Stimulated activated CD8-positive, alpha-beta memory T cell treated with anti-CD3 and anti-CD28 coated beads, Interleukin-12 subunit alpha, Interleukin-12 subunit beta, amount 100 ng/mL, for 1 hour (primary cell): ENCODE measurements at places on chromosomes 6 and 20.

DNA sequence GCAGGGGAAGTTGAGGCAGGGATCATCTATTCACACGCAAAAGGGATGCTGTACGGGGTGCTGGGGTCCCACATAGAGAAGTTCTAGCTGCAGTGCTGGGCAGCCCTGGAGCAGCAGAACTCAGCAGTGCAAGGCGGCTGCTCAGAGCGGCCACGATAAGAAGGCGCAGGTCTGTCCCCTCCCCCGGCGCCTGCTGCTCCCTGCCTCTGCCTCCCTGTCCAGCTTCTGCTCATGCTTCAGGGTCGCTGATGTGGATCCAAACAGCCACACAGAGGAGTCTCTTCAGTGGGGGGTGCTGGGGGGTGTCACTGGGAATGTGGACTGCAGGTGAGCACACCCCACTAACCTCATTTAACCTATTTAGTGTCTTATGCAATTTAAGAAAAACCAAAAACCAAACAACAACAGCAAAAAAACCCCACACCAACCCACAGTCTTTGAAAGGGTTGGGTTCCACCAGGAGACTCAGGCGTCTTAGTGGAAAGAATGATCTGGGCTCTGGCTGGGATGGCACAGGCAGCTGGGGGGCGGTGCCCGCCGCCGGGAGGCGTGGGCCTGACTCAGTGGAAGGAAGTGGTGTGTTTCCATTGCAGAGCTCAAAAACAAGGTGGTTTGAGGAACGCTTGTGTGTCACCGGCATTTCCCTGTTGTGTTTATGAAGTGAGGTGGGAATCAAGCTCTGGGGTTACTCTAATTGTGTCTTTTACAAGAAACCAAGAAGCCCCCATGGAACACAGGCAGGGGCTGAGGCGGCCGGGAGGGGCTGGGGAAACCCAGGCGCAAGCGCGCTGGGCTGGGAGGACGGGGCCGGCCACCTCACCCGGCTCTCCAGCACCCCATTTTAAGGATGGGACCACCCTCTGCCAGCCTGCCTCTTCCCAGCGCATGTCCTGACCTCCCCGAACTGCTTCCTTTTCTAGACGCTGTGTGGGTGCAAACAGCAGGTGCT, 55.1 kb downstream of the IRF4 start:
- peak; percentile 83 for DNase-seq

DNA sequence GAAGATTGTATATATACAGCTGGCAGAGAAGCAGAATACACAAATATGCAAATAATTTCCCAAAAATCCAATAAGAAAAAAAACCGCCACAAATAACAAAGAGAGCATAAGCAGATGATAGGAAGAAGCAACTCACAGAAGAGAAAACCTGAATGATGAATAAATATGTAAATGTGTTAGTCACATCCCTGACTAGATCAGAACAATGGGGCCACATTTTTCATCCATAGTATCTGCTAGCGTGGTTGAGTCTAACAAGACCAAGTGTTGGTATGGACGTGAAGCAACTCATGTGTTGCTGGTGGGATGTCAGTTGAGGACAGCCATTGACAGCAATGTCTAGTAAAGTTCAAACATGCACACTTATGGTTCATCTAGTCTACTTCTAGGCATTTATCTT, 3.9 kb upstream of the SLC22A3 start:
- no peak for DNase-seq

DNA sequence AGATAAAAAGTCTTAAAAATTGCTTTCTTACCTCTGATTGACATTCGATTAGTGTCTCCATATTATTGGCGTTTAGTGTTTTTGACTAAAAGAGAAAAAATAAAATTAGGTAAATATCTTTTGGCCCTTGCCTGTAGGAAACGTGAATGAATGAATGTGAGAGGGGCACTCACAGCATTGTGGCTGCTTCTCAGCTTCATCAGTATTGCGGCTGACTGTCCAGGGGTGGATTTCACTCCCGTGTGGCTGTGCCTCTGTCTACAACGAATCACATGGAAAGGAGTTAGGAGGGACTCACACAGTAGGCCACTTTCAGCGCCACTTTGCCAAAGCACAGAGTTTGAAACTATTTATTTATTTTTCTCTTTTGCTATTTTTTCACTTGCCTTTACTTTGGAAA, 844 bp downstream of the TAGAP start:
- DNase-seq: no peak

DNA sequence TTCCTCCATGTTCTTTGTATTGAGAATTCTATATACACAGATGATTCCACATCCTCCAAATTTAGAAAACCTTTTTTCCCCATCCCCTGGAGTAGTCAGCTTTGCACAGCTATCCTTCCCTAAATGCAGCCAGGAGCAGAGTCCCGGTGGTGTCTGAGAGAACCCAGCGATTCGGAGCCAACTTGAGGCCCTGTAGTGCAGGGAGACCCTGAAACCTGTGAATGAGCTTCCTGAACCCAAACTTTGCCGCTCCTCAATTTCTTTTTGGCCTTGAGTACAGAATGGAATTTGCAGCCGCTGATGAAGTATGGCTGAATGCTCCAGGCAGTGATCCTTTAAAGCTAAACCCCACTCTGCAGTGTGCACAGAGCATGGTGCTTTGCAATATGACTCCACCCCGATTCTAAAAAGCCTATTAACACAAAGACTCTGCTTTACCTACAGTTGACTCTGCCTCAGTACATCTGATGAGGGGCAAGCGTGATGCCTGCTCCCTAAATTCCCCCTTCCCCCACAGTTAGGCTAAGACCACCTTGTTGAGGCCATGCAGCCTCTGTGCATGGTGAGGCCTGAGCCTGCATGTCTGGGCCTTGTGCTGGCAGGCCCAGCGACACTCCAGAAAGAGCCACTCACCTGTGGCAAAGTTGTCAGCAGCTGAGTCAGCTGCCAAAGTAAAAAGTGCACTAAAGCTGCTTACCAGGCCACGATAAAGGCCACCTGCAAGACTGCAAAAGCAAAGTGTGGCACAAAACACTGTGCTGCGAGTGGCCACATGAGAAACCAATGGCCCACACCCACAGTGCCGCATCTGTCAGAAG, 82.1 kb downstream of the PLEKHG1 start:
- no peak for DNase-seq

DNA sequence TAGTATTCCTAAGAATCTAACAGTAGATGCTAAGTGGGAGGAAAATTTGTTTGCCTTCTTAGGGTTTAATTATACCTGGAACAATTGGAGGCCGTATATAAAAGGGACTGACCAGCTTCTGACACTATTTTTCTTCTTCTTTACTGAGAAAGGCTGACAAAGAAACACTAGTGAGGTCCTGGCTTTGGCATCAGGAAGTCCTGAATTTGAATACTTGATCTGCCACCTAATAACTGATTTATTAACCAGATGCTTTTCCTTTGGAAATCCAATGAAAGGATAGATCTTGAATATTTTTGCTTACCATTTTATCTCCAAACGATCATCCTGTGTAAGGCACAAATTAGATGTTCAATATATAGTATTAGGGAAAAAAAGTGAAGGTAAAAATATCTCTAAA, 382.5 kb downstream of the CENPW start:
- DNase-seq: no peak

DNA sequence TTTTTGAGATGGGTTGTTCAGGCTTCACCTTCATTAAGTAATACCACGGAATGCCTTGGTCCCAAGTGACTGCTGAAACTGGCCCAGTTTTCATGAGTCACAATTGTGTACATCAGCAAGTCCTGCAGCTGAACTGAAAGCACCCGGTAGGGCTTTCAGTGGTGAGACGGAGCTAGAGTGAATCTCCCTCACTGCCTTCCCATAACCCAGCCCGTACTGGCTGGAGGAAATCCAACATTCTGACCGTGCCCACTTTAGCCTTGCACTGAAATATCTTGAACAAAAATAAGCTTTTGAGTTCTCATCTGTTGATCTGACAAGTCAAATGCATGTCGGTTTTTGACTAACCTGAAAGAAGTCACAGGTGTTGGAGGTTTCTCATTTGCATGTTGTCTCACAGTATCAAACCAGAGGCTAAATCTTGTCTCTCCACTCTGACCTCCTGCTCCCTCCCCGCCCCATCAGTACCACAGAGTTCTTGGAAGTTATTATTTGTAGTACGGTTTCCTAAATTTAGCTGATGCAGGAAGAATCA, 35.9 kb downstream of the DUSP22 start:
- DNase-seq: no peak

GRCh38 chr6:105533301-105533700, 130.4 kb upstream of the PREP start:
- DNase-seq: no peak

DNA sequence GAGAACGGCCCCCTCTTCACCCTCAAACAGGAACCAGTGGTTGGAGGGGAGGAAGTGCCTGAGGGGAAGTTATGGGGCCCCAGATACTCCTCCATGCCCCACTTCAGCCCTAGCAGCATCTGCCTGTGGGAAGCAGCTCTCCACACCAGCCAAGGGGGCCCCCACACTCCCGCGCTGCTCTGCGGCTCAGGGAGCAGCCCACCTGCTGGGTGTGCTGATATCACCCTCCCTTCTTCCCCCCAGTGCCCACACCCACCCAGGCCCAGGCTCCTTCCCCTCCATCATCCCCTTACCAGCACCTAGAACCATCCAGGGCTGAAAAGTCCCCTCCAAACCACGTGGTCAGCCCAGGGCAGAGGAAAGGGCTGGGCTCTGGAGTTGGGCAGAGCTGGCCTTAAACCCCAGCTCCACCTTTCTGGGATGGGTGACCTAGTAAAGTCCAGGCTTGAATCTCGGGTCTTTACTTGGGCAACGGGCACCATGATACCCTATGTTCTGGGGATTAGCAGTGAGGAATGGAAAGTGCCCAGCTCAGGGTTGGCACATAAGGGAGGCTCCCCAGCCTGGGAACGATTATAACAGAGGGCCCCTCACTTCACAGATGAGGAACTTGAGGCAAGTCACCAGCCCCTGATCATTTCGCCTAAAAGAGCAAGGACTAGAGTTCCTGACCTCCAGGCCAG, 663 bp downstream of the LST1 start:
- no peak for DNase-seq

DNA sequence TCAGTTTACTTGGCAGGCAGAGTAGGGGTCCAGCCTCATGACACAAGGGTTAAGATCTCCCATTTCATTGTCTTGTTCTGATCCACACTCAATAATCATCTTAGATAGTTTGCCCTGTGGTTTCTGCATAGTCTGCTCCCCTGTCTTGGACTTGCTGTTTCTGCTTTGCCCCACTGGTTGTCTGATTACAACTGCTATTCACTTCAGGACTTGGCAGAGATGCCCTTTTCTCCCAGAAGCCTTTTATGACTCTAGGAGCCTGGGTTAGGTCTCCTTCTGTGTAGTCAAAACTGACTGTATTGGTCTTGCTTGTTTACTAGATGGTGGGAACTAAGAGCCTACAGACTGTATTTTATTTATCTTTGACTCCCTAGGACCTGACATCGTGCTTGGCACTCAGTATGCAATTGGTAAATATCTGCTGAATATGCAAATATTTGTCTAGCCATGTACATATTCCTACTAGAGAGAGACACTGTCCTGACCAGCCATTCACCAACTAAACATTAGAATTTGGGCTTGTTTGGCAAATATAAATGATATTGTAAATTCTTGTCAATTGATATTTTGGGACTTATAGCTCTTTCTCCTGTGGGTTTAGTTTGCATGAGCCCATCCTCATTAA, 165.9 kb upstream of the KCNK16 start:
- no peak for DNase-seq

GRCh38 chr6:87661016-87661415, 41.0 kb downstream of the AKIRIN2 start:
- DNase-seq: no peak

GRCh38 chr6:72406517-72406916, 215.3 kb upstream of the KCNQ5 start:
- no peak for DNase-seq

GRCh38 chr6:158344534-158344933, 32.3 kb downstream of the TULP4 start:
- no peak for DNase-seq

- DNase-seq: peak; percentile 50
Measured at GRCh38 chr6:2764610-2765165, 505 bp upstream of the WRNIP1 start.

- no peak for DNase-seq
Measured at GRCh38 chr20:46568570-46569129, 18.2 kb upstream of the OCSTAMP start.

DNA sequence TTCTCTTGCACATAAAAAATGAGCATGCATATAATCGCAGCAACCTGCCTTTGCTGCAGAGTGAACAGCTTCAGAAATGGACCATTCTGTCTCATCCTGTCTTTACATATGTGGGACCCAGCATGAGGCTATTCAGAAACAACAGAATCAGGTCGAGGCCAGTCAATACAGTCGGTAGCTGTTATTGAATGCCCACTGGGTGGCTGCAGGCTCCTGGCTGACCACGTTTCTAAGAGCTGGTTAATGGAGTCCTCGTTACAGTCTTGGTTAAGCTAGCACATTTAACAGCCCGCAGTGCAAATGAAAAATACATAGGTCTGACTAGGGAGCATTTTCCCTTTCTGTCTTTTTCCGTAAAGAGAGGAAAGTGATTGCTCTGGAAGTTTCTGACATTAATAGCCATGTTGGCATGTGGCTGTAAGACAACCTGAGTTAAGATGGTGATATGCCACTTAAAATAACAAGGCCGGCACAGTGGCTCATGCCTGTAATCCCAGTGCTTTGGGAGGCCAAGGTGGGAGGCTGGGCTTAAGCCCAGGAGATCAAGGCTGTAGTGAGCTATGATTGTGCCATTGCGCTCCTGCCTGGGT, 75.0 kb downstream of the SHLD1 start:
- no peak for DNase-seq

GRCh38 chr6:51382847-51383246, 564.2 kb downstream of the TFAP2B start:
- DNase-seq: no peak

- DNase-seq: no peak
Measured at GRCh38 chr20:17752459-17752858, 52.7 kb downstream of the BANF2 start.

DNA sequence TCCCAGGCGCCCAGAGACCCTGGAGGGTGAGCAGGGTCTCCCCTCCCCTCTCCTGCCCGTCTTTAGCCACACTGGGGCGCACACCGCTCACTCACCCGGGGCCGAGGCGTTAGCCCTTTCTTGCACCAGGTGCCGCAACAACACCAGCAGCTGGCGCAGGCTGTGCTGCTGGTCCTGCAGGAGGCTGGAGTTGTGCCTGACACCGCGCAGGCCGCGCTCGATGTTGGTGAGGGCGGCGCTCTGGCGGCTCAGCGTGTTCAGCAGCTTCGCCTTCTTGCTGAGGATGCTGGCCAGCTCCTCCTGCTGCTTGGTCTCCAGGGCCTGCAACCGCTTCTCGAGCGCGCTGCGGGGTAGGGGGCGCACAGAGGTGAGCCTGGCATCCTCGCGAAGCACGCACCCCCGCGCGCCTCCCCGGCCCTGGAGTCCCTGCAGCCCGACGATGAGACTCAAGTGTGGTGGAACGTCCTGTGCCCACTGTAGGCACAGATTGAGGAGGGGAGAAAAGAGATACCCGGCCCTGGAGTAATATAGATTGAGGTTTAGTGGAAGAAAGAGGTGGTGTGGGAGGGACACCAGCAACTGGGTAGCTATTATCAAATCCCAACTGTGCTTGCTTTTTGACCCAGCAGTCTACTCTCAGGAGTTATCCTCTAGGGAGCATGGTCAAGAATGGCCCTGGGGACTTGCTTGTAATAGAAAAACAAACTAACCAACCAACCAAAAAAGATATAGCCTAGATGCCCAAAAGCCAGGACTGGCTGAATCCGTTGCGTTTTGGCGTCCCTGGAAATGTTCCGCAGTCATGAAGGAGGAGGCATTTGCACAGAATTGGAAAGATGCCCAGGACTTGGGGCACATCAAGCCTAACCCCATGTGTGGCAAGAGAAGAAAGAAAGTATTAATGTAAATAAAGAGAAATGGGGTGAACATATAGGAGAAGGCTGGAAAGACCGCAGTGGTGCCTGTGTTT, 30.9 kb downstream of the ANGPT4 start:
- no peak for DNase-seq

- DNase-seq: no peak
Measured at GRCh38 chr6:4093288-4093687, 14.4 kb upstream of the FAM217A start.
